ENCODE measurements at places on chromosomes 16 and 17.

DNA sequence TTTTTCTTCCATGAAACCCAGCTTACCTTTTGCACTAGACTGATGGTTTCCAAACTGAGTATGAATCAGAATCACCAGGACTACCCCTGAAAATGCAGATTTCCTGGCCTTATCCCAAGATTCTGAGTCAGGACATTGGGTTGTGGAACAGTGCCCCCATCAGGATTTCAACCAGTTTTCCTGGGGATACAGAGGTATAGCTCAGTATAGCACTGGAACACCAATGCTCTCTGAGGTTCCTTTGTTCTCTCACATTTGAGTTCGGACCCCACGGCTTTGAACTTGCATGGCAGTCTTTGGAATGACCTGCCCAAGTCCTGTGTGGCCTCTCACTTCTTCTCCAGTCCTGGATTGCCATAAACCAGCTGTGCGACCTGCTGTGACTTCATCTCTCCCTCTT is 12.8 kb upstream of the CCL8 start:
- H3K4me1 ChIP-seq = no peaks in the 10 kb centered on the region
- H3K36me3 ChIP-seq = no peaks in the 10 kb centered on the region
- no peak overlapping the region for H3K4me3 ChIP-seq
- no peak overlapping the region for H3K27ac ChIP-seq

DNA sequence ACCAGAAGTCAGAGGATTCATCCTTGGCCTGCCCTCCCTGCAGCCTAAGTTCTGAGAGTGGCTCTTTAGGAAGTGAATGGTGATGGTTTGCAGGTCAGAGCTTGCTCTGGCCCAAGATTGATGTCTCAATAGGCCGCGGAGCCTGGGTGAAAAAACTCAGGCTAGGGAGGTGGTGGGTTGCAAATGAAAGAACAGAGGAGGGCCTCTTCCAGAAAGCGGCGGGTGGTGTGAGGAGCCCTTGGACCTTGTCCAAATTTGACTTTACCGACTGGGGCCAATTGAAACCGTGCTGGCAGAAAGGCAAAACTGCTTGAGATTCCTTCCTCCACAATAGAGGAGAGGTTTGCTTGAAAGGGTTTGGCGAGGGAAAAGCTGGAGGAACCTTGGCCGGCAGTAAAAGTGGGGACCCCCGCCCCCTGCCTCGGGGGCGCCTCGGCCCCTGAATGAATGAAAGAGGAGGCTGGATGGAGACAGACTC is 331.3 kb downstream of the SEC14L1 start:
- peaks cover 72% of the 10 kb centered on the region for H3K36me3 ChIP-seq
- peak overlapping the region; percentile 89 for H3K27ac ChIP-seq
- H3K27me3 ChIP-seq = no peaks in the 10 kb centered on the region
- peak overlapping the region; percentile 64 for H3K4me3 ChIP-seq
- H3K4me1 ChIP-seq = peaks cover 96% of the 10 kb centered on the region

- no peaks in the 10 kb centered on the region for H3K27me3 ChIP-seq
- H3K4me1 ChIP-seq = no peaks in the 10 kb centered on the region
- peaks cover 26% of the 10 kb centered on the region for H3K36me3 ChIP-seq
Measured at GRCh38 chr17:9389111-9389527, 186.5 kb downstream of the STX8 start.

DNA sequence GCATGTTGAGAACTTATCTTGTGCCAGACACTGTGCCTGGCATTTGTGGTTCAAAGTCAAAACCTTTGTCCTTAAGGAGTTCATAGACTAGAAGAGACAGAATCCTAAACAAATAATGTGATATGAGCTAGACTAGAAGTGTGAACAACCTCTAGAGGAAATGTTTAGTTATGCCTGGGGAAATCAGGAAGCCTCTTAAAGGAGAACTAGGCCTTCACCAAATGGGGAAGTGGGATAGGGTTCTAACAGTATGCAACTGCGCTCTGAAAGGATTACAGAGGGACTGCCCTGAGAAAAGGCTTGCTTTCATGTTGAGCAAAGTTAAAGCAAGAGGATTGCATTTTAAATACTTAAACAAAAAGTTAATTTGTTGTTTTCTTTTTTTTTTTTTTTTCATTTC is 4.9 kb downstream of the RUNDC1 start:
- H3K36me3 ChIP-seq = peaks cover 4% of the 10 kb centered on the region
- H3K4me3 ChIP-seq = no peak overlapping the region
- no peak overlapping the region for H3K27ac ChIP-seq
- no peak for DNase-seq

- DNase-seq = peak; percentile 81
- peaks cover 21% of the 10 kb centered on the region for H3K27me3 ChIP-seq
- peak within 1 kb of the TSS; percentile 31 for H3K27ac ChIP-seq
- H3K4me3 ChIP-seq = peak within 1 kb of the TSS; percentile 92
- peaks cover 31% of the 10 kb centered on the region for H3K4me1 ChIP-seq
Measured at GRCh38 chr17:45894022-45894784, at the start of gene MAPT. MAPT (plus strand) TSS chr17:45894554; CDS start chr17:45962338, 67,784 bp downstream.

DNA sequence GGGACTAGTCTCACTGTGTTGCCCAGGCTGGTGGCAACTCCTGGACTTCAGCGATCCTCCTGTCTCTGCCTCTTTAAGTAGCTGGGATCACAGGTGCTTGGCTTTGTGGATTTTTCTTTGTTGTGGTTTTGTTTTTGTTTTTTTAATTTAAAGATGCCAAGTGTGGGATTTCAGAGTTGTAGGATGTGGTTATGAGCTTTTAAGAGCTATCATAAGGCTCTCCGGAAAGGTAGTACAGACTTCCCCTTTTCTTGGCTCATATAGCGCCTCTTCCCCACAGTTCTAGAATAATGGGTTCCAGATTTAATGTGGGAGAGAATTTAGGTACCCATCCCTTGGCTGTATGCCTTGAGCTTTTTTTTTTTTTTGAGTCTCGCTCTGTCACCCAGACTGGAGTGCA is 17.1 kb downstream of the AKAP1 start:
- no peak for DNase-seq
- H3K4me3 ChIP-seq = no peak overlapping the region
- no peak overlapping the region for H3K27ac ChIP-seq
- peaks cover 15% of the 10 kb centered on the region for H3K36me3 ChIP-seq
- H3K4me1 ChIP-seq = peaks cover 23% of the 10 kb centered on the region

- no peaks in the 10 kb centered on the region for H3K27me3 ChIP-seq
- peaks cover 8% of the 10 kb centered on the region for H3K36me3 ChIP-seq
- H3K4me1 ChIP-seq = peaks cover 6% of the 10 kb centered on the region
Measured at GRCh38 chr16:80717611-80718010, 86.8 kb downstream of the CDYL2 start.

GRCh38 chr16:84819644-84820304 is at the start of gene CRISPLD2:
CRISPLD2 (plus strand) TSS chr16:84819985; CDS start chr16:84838496, 18,511 bp downstream.
- peak; percentile 89 for DNase-seq
- H3K36me3 ChIP-seq = no peaks in the 10 kb centered on the region

DNA sequence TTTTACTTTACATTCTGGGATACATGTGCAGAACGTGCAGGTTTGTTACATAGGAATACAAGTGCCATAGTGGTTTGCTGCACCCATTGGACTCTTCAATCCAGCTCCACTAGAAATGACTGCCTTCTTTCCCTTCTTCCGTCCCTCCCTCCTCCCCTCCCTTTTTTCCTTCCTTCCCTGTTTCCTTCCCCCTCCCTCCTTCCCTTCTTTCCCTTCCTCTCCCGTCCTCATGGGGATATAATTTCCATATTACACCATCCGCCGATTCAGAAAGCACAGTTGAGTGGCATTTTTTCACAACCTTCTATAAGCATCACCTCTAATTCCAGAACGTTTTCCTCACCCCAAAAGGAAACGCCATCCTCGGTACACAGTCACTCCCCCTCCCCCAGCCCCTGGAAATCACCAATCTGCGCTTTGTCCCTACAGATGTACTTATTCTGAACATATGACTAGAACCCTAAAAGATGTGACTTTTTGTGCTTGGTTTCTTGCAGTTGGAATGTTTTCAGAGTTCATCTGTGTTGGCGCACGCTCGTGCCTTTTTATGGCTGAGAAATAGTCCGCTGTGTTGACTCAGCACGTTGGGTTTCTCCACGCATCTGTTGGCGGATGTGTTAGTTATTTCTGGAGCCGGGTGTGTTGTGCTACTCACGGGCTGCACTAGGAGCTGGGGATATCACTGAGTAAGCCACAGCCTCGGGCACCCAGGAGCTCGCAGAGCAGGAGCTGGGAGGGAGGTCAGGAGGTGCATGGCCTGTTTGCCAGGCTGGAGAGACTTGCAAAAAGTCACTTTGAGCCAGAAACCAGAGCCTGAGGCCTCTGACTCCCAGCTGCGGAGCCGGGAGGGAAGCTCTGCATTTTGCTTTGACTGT is 336.4 kb downstream of the SEC14L1 start:
- DNase-seq = no peak
- H3K36me3 ChIP-seq = peaks cover 51% of the 10 kb centered on the region
- peak overlapping the region; percentile 77 for H3K4me3 ChIP-seq
- H3K27ac ChIP-seq = peak overlapping the region; percentile 95
- H3K4me1 ChIP-seq = peaks cover 58% of the 10 kb centered on the region

Data from naive thymus-derived CD8-positive, alpha-beta T cell (primary cell).